KG1 (cell line): ENCODE measurements at places on chromosomes 2 and 18.

DNA sequence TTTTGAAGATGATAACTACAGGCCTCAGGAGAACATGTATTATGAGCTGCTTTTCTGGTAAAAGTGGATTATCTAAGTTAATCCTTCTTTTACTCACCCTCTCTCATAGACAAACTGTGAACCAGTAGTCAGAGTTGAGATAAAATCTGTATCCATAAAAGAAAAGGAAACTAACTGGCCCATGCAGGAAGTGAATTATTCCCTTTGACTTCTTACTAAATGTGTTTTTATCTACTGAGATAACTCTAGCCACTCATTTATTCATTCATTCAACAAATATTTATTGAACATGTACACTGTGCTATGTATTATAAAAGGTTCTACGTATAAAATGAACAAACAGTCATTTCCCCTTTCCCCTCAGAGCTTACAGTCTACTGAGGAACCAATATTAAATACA is 10.0 kb downstream of the WDR35 start:
- DNase-seq: no peak

DNA sequence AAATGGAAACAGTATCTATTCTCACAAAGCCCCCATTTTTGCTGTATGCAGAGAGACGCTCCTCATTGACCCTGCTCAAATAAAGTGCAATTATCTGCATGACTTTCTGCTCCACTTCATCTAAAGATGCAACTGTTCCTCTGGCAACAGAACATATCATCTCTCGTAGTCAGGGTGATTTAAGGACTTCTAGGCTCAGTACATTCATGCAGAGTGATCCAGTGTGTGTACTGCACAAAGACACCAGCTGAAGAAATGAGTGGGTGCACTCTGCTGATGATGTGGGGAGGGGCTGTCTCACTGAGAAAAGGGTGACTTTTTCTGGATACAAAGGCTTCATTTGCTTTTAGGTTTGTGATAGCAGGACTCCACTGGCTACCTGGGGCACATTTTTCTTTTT is 355.2 kb downstream of the GALNT13 start:
- DNase-seq: no peak

DNA sequence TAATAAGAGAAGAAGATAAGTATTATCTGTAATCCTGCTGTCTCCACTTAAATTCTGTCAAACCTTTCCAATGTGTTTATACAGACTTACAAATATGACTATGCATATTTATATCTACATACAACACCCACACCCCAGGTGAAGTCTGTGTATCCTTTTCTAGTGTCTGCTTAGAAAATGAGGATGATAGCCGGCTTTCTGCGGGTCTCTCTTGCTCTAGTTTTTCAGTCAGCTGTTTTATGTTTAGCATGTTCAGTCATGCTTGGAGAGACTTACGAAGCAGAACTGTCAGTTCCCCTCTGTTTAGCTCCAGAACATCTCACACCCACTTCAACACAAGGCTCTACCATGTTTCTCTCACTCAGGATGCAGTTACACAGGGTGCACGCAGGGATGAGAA is 137.3 kb upstream of the NFATC1 start:
- no peak for DNase-seq

- DNase-seq: no peak
Observed at GRCh38 chr2:73582364-73582763, 59.9 kb downstream of the NAT8 start.

DNA sequence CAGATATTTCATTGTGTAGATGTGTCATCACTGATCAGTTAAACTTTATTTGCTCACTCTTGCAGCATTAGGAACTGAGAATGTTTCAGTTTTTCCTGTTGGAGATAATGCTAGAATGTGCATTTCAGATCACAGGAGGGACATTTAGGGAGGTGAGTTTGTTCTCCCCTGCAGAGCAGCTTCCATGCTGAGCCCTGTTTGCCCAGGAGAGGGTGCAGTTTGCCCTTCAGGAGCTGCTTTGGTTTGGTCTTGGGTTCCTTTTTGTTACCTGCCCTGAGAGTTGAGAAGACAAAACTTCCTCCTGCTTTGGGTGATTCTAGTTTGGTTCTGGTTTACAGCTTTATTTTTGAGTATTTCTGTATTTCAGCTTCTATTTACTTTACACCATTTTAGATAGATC is 49.9 kb downstream of the DGKD start:
- DNase-seq: no peak
